ENCODE measurements at places on chromosomes 7 and 10.

DNA sequence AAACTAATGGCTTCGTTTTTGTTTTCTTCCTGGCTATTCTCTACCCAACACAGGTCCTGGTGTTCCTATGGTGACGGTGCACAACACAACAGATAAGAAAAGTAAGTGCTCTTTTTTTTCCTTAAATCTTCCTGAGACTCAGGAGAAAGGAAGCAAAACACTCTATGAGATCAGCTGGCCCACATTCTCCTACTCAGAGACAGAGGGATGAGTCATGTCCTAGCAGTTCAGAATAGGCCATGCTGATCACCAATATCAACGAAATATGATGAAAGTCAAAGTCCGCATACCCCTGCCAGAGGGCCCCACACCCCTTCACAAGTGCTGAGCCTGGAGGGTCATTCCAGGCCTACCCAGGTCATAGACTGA lies 149.2 kb downstream of the PAXIP1 start:
- DNase-seq = no peak

- no peak for DNase-seq
These were observed 40.6 kb upstream of the PTPRZ1 start for GRCh38 chr7:121832347-121832746.

GRCh38 chr7:36308031-36308430 lies 81.6 kb upstream of the ANLN start:
- DNase-seq = no peak

GRCh38 chr10:24920907-24921881 lies 31.2 kb downstream of the PRTFDC1 start:
- DNase-seq = peak; percentile 87

- no peak for DNase-seq
These were observed 47.1 kb upstream of the ZNRF2 start for GRCh38 chr7:30237271-30237695.

- no peak for DNase-seq
These were observed 44.3 kb downstream of the CCDC71L start for GRCh38 chr7:106616708-106617051.

GRCh38 chr7:141118767-141119166 lies 44.9 kb downstream of the TMEM178B start:
- DNase-seq = no peak

DNA sequence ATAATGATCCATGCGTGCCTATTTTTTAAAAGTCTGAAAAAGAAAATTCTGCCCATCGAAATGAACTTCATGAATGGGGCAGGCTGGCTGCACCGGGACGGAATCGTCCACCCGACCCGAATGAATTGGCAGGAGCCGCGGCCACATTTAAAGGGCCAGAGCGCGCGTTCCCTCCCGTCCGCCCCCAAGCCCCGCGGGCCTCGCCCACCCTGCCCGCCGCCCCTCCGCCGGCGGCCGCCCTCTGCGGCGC lies 319 bp upstream of the GATA3 start:
- peak; percentile 25 for DNase-seq

DNA sequence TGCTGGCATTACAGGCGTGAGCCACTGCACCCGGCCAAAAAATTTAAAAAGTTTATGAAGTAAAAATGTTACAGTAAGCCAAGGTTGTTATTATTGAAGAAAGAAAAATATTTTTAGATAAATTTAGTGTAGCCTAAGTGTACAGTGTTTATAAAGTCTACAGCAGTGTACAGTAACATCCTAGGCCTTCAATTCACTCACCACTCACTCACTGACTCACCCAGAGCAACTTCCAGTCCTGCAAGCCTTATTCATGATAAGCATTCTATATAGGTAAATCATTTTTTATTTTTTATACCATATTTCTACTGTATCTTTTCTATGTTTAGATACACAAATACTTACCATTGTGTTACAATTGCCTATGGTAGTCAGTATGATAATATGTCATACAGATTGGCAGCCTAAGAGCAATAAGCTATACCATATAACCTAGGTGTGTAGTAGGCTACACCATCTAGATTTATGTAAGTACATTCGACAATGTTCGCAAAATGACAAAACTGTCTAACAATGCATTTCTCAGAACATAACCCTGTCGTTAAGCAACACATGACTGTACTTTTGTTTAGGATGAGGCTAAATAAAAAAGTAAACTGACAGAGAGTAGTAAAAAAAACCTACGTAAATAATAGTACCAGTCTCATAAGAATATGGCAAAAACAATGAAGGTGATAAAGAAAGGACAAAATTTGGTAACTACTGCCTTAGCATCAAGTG lies 77.8 kb upstream of the FAM133B start:
- DNase-seq = no peak

GRCh38 chr10:70660722-70661121 lies 11.6 kb upstream of the ADAMTS14 start:
- no peak for DNase-seq

DNA sequence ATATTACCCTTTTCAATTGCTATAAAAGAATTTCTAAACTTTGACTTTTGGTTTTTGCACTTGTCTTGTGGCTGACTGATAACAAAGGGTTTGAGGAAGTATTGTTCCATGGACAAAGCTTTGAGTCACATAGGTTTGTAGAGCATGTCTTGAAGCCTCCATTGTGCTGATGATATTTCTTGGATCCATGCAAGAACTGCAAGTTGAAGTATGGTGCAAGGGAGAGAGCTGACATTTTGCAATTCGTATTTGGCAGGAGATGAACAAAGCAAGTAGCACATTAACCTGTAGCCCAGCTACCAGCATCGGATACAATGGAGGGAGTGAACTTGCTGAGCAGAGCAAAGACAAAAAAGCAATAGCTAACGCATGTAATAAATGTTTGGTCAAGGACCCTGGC lies 23.4 kb downstream of the MGAM2 start:
- DNase-seq = no peak

DNA sequence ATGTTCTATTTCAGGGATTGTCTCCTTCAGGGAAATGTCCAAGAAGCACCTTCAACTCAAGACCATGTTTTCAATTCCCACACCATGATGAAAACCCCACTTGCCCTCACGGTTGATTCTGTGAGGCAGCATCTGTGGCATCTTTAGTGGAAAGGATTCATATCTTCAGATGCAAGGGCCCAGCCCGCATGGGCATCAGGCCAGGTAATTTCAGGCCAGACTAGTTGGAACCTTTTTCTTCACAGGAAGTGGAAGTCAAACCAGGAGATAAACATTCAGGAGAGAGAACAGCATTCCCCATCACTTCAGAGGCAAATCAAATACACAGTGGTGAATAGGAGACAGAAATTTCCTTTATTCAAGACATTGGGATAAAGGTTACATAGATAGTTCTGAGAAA lies 88.8 kb downstream of the JCAD start:
- DNase-seq = no peak

- DNase-seq = no peak
These were observed 81.0 kb downstream of the PPP1R3C start for GRCh38 chr10:91551856-91552255.

DNA sequence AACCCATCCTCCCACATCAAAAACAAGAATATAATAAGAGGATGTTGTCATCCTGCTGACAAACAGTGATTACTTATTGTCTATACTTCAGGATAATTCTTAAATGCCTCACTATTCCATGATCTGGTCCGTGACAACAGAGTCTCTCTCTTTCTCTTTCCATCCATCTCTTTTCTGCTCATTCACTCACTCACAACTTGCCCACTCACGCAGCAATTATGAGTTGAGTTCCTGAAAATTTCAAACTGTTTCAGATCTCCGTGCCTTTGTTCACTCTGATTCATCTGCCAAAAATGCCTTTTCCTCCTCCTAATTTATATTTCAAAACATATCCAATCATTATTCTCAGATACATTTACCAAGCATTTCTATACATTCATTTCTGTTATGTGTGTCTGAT lies 1.4 kb downstream of the OR6B1 start:
- DNase-seq = no peak

GRCh38 chr7:19118636-19119371 lies 1.4 kb upstream of the TWIST1 start:
- DNase-seq = no peak

- DNase-seq = no peak
These were observed 952 bp downstream of the DIP2C start for GRCh38 chr10:688312-689120.

- DNase-seq = no peak
These were observed 4.6 kb upstream of the SERPINE1 start for GRCh38 chr7:101121991-101122932.

DNA sequence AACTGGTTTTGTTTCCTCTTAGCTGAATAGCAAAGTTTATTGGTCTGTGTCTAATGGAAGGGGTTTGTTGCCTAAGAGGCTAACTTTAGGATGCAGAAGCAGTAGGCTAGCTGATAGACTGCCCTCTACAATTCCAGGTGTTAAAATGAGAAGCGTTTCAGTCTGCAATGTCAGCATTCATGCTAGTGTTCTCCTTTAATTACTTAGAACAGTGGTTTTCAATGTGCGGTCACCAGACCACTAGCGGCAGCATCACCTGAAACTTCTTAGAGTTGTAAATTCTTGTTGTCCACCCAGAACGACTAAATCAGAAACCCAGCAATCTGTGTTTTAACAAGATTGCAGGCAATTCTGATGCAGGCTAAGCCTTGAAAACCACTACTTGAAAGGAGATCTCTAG lies 392.9 kb downstream of the IPMK start:
- DNase-seq = no peak

DNA sequence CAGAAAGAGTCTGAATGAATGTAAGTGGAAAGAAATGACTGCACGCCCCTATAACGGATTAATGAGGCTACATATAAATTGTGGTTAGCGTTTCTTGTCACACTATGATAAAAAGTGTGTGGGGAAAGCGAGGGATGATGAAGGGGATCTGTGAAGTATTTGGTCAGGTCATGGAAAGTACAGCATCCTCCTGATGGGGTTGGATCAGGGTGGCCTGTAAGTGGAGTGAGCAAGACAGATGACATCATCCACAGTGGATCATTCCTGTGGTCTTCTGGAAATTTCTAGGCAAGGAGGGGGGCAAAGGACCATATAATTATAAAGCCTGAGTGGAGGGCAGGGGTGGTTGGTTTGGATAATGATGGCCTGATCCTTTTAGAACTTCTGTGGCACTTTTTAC lies 606.0 kb downstream of the INHBA start:
- DNase-seq = no peak

- DNase-seq = no peak
These were observed 490.5 kb downstream of the PTPRN2 start for GRCh38 chr7:158097106-158097452.

DNA sequence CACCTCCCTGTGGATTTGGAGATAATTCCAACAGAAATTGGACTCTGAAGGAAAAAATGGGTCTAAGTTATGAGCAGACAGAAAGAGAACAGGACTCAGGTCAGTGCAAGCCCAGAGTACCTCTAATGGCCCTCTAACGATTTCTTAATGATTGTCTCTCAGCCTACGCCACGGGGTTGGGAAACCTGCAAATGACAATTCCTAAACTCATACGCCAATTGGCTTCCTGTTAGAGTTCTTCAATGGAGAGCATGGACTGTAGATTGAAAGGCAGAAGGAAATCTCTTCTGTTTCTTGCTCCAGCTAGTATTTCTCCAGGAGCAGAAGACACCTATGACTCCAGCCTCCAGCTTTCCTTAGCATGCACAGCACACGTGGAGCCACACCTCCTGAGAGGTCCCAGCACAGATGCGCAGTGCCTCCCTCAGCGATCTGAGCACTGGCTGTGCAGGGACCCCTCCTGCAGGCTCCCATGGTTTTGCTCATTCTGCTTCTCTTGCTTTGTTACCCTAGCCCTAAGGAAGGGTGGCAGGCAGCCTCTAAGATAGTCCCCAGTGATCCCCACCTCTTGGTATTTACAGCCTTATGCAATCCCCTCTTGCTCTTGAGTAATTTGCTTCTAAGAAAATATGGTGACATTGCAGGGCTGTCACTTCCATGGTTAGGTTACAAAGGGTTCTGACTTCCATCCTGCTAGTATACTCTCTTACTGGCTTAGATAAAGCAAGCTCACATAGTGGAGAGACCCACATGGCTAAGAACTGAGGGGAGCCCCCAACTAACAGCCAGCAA lies 30.1 kb downstream of the DENND11 start:
- DNase-seq = no peak

DNA sequence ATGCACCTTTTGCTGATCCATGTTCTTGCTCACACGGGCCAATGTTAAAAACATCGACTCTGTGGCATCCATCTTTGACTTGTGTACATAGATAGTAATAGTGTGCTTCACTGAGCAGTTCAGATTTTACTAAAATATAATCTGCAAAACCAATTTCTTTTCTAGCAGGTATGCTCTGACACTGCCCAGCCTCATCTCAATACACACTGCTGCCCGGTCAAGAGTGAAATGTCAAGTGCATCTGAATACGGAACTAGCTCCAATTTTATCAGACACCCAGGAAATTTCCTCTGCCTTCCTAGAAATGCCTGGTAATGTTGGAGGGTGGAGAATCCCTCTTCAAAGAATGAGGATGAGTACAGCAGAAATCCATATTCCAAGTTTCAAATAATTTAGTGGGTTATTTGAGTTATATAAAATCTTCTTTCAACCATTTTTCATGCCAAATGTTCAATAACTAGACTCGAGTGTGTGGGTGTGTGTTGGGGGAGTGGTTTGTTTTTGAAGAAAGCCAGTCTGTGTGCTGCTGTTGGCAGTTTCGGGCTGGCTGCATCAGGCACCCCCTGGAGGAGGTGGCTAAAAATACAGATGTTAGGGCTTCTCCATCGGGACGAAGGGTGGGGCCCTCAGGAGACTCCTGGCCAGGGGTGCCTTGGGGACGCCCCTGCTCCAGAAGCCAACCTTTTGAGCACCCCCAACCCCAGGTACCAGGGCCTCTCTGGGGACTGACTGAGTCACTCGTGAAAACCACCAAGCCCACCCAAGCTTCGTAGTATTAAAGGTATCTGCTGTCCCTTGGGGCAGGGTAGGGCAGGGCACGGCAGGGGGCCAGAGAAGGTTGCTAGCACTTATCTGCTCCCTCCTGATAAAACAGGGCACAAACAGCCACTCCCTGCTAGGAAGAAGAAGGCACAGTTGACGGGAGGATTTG lies 15.4 kb downstream of the CTBP2 start:
- DNase-seq = no peak

DNA sequence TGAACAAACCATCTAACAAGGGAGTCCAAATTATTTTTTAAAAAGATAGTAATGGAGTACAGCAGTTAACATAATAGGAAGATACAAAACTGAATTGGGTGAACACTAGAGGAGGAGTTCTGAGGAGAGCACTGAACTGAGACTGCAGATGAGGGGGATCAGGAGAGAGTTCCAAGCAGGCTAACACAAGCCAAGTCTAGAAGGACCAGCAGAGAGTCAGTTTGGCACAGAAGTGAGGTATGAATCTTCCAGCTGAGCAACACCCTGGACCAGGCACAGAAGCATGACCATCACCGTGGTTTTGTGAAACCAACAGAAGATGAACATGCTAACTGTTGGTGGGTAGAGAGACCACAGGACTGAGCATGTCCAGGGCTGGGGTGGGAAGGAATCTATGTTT lies 30.8 kb upstream of the PLCE1 start:
- DNase-seq = no peak

DNA sequence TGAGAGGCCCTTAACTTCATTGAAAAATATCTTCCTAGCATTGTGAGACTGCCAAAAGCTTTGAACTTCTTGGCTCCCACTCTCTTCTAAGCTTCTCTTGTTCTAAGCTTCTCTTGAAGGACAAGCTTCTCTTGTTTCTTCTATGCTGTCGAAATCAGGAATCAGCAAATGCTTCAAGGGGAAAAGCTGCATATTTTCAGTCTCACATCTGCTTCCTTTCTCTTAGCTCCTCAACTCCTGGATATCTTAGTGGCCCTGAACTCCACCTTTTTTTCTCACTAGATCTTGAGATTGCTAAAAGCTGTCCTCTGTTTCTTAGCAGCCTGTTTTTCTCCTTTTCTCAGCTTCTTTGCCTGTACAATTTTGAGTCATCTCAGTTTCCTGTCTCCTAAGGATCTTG lies 73.0 kb downstream of the NEUROD6 start:
- no peak for DNase-seq

GRCh38 chr10:87866412-87866974 lies 3.1 kb downstream of the PTEN start:
- DNase-seq = no peak
